ENCODE measurements at places on chromosomes 2 and 18.

DNA sequence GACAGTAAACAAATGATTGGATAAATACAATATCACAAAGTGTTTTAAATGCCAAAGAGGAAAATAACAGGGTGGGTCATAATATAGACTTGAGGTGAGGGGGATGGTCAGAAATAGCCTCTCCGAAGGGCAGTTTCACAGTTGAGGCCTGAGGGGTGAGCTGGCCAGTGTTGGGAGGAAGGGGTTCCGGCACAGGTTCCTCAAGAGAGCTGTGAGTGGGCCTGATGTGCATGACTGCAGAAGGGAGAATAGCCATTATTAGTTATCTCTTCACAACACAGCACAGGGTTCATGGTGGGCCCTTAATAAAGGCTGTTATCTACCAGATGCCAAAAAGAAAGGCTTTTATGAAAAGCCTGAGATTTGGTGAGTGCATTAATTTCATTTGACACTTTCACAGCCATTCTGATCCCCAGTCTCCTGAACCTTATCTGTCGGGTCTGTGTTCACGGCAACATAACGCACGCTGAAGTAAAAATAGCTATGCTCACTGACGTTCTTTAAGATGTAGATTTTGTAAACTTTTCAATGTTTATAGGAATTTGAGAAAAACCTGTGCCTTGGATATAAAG, 39.6 kb downstream of the POLR1A start:
- DNase-seq: no peak

GRCh38 chr2:174784316-174784715, 20.0 kb upstream of the CHRNA1 start:
- DNase-seq: no peak

- no peak for DNase-seq
Observed at GRCh38 chr2:219174801-219175200, 1.9 kb downstream of the CNPPD1 start.

GRCh38 chr2:8073916-8074315, 607.9 kb upstream of the ID2 start:
- DNase-seq: no peak

GRCh38 chr18:57220480-57220879, 73.6 kb downstream of the BOD1L2 start:
- no peak for DNase-seq

GRCh38 chr2:157488877-157489276, 45.0 kb upstream of the CYTIP start:
- no peak for DNase-seq

DNA sequence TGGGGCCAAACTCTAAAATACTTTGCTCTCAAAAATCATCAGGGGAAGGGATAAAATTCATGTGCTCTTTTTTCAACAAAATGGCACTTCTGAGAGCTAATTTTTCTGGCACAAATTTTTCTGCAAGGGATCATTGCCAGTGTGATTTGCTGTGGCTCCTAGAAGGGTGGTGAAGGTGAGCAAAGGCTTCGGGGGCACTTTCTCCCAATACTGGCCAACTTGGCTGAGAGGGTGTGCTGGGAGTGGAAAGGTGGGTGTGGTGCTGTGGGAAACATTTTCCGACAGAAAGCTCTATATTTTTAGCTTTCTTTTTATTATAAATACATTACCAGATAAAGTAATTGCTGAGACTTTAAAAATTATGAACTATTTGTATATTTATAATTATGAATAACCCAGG, 419 bp downstream of the SMYD1 start:
- no peak for DNase-seq

DNA sequence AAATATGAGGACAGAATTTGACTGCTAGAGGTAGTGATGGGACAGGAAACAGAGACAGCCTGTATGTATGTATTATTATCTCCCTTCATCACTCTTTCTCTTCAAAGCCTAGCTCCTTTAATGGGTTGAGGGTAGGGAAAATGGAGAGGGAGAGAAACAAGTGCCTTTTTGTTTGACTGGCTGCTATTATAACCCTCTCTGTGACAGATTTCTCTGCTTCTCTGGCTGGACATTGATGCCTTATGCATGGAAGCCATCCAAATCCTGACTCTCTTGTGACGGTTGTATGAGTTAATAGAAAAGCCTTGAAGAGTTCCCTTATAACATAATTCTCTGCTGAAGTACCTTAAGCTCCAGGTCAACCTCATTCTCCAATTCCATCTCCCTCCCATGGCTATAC, 118.5 kb upstream of the COL5A2 start:
- DNase-seq: no peak

DNA sequence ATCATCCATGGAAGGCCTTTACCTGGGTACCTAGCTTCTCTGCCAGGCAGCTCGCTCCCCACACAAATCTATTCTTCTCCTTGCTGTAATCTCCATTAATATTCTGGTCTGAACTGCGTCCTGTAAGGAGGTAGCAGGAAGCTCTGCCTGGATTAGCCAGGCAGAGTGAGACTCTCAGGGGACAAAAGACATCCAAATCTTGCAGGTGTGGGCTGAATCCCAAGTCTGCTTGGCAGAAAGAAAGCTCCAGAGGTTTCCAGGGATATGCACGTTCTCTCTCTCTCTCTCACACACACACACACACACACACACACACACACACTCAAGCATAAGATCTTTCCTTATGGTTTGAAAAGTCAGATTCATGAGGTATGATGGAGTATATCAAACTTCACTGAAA, 66.5 kb downstream of the THNSL2 start:
- DNase-seq: no peak

- no peak for DNase-seq
Observed at GRCh38 chr2:190547886-190548285, 13.4 kb upstream of the NEMP2 start.

- no peak for DNase-seq
Observed at GRCh38 chr18:76174451-76174850, 320.6 kb downstream of the ZNF516 start.

DNA sequence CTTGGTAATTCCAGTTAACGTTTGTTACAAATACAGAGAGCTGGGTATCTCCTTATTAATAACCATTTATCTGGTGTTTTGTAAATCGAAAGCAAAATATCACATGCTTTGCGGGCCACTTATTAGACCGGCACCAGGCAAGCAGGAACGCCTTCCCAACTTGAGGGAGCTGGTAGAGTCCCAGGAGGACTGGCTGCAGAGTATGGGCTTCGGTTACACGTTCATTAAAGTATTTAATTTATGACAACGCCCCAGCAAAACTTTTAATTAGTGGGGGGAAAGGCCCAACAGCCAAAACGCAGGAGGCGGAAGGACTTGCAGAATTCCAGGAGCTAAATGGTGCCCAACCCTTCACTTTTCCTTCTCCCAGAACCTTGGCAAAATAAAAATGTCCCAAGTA, 3.7 kb downstream of the SMAD7 start:
- no peak for DNase-seq

All from activated CD4-positive, alpha-beta memory T cell treated with anti-CD3 and anti-CD28 coated beads for 36 hours (primary cell).